ENCODE measurements at places on chromosomes 4 and X. TPM values are rescaled to one million over a fixed set of nuclear protein-coding genes. Genes with fewer than 3 reads are reported as not detected.

The VCX3B gene
- total RNA-seq: not detected

The SOX3 gene
- total RNA-seq: not detected

DNA sequence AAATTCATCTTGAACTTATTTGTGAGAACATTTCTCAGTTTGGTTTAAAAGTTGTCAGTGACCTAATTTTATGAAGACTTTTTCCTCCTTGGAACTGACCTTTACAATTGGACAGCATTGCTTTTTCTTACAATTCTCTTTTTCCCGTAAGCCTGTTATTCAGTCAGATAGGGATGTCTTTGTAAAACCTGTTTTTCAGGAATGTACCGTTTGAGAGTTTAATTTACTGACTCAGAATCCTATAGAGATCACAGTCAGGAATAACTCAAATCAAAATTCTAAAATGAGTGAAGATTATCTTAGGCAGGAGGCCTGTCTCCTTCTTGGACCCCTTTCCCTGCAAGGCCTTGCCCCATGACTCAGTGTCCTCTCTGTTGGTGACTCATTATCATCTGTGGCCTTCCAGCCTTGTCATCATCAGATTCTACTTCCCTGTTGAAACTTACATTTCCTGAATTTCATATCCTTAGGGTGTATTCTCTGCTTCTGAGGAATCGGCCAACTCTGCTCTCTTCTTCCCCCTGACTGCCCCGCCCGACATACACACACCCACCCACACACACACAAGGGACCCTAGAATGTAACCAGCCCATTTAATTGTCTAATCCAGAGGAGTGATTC, 99.8 kb downstream of the ARHGAP10 start:
- peak; percentile 71 for DNase-seq

GRCh38 chr4:41935652-41936021, 408 bp downstream of the TMEM33 start:
- no peak for DNase-seq

DNA sequence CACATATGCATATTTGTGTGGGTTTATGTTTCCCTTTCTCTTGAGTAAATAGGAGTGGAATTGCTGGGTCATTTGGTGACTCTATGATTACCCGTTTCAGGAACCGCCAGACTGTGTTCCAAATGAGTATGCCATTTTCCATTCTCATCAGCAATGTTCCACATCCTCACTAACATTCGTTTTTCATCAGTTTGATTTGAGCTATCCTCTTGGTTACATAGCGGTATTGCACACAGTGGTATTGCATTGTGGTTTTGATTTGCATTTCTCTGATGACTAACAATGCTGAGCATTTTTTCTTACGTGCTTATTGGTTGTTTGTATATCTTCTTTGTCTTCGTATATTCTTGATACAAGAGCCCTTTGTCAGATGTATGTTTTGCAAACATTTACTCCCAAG, 218.0 kb upstream of the AMOT start:
- no peak for DNase-seq

GRCh38 chrX:51891821-51892551, 1.4 kb upstream of the MAGED1 start:
- peak; percentile 61 for DNase-seq
